ENCODE measurements at places on chromosomes 12 and 14. TPM values are rescaled to one million over a fixed set of nuclear protein-coding genes. Genes with fewer than 3 reads are reported as not detected.

NANOG gene
- not detected for total RNA-seq

GLIPR1L1 gene
- not detected for total RNA-seq

LUM gene
- total RNA-seq, result 83.9 TPM

BEST3 gene
- 0.23 TPM for total RNA-seq

SLC7A8 gene
- 21.6 TPM for total RNA-seq

CIROP gene
- total RNA-seq, result not detected

SMOC1 gene
- total RNA-seq, result 0.31 TPM

NELL2 gene
- 0.12 TPM for total RNA-seq

MPHOSPH9 gene
- total RNA-seq, result 26.8 TPM

GRCh38 chr12:114686426-114686772, 2.4 kb upstream of the TBX3 start:
- no peak for ATAC-seq

GRCh38 chr14:22538671-22539228, 50.3 kb downstream of the DAD1 start:
- no peak for ATAC-seq

DNA sequence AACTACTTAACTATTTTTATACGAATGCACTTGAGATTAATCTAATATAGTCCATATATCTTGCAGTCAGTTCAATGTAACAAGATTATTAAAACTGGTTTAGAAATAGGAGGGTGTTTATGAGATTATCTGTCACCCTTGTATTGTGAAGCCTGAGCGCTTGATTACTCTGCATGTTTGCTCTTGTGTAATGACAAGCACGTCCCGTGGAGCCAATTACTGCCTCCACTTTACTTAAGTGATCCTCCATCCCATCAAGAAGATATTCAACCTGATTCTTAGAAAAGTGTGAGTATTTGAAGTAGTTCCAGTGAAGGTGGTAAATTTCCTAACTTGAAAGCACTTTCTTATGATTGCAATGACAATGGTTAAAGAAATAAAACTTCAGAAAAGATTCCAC, 415.2 kb upstream of the GARIN6 start:
- no peak for ATAC-seq

GRCh38 chr12:104667139-104667538, 210.4 kb downstream of the CHST11 start:
- ATAC-seq, result peak; percentile 51

DNA sequence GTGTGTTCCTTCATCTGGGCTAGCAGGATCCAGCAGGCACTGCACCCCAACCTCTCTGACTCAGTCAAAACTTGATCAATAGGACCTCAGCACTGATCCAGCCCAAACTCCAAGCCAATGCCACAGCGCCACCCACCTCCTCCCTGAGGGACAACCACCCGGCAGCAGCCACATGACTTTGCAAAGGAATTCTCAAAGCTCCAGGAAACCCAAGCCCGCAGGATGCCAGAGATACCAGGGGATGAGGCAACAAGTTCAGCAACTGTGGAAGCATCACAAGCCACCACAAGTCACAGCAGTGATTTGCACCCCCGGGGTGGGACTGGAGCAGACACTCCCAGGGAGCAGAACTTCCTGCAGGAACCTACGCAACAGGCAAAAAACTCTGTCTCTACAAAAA, 37.3 kb downstream of the ACTN1 start:
- peak; percentile 61 for ATAC-seq

DNA sequence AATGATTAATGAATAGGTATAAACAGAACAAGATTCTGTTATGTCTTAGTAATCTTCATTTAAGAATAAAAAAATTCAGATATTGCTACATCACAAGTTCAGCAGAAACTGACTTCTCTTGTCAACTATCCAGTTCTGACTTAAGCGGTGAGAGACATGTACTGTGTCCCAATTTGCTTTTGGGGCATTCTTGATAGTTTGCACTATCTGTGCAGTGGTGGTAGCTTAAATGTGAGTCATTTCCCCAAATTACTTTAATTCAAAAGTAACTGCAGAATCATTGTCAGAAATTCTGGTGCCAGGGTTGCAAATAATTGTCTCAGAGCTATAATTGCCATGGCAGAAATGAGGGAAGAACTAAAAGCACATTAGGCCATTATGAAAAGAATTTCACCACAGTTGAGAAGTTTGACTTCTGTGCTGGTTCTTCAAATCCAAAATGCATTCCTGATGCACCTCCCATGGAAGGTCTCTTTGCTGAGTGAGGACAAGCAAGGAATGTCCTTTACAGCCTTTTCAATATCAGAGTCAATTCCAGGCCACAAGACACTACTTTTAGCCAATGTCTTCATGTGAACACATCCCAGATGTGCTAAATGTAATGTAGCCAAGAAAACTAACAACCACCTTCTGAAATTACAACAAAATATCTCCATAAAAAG, 304.7 kb downstream of the SSPN start:
- ATAC-seq, result peak; percentile 41

DNA sequence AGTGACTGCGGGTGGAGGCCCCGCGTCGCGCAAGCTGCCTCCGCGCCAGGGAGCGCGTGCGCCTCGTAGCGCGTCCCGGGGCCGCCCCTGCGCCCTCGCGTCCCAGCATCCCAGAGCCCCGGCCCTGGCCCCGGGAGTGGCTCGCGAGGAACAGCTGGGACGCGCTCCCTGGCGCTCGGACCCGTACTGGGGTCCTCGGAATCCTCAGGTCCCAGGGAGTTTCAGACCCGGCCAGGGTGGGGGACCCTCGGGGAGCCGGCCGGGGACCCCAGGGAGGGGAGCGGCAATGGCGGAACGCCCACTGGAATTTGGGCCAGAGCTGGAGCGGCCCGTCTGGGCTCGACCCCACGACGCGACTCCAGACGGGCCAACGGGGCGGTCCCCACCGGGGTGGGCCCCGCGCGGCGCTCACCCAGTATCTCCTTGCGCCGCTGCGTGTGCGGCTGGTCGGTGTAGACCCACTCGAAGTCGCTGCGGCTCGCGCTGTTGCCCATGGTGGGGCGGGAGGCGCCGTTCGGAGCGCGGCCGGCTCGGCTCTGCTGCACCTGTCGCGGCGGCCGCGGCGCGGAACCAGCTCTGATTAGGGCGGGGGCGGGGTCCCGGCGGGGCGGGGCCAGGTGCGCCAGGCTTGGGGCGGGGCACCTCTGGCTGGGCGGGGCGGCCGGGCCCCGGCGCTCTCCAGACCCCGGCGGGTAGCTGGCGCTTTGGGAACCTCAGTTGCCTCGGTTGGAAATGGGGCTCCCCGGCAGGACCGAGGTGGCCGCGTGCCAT, at the start of gene DEGS2:
TSS of gene DEGS2 (minus strand) at position 552 of the 771 bp plus-strand sequence. CDS start at position 494, 58 bp downstream.
- ATAC-seq, result peak; percentile 37

DNA sequence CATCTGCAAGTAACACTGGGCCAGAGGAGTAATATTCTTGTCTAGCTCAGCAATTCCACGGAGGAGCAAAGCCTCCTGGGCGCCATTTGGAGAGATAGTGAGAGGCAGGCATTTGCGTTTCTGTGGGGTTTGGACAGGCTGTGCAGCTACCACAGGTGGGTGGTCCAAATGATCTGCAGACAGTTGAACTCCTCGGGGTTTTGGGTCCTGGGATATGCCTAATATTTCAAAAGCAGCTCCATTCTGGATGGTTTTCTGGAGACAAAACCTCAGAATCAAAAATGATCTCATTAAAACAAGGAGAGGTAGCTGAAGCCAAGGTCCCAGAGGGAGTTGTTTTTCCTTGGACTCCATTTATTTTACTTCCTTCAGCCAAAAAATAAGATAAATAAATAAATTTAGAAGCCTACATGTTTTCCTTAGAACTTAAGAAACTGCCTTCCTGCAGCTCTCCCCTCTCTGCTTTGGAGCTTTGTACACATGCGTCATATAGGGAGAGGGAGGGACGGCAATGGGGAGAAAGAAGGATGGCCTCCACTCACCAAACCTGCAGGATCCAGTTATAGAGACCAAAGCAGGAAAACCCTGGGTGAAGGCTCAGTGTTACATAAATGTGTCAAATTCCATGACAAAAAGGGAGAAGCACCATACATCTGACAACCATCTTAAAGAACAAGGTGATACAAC, 227.3 kb upstream of the DAAM1 start:
- no peak for ATAC-seq
